Activated T-helper 17 cell treated with anti-CD3 and anti-CD28 coated beads, Interleukin-2, amount 50 U/mL, for 72 hours (primary cell): ENCODE measurements at places on chromosomes 16 and 17.
A peak's percentile ranks its signal among the peaks of the same experiment; 100 is the strongest.

DNA sequence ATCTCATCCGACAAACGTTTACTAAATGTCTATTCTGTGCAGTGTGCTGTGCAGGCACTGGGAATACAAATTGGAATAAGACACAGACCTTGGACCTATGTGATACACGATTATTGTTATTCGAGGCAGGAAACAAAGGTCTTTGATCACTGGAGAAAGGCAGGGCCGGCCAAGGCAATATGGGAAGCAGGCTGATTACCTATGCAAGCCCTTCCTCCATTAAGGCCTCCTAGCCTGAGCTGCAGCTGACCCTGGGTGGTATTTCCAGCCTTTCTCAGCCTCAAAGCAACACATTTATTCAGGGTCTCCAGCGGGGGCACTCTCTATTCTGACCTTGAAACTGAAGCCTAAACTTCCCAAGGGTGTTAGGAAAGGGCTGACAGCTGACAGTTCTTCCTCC, 13.4 kb downstream of the ST6GALNAC1 start:
- ATAC-seq = no peak

DNA sequence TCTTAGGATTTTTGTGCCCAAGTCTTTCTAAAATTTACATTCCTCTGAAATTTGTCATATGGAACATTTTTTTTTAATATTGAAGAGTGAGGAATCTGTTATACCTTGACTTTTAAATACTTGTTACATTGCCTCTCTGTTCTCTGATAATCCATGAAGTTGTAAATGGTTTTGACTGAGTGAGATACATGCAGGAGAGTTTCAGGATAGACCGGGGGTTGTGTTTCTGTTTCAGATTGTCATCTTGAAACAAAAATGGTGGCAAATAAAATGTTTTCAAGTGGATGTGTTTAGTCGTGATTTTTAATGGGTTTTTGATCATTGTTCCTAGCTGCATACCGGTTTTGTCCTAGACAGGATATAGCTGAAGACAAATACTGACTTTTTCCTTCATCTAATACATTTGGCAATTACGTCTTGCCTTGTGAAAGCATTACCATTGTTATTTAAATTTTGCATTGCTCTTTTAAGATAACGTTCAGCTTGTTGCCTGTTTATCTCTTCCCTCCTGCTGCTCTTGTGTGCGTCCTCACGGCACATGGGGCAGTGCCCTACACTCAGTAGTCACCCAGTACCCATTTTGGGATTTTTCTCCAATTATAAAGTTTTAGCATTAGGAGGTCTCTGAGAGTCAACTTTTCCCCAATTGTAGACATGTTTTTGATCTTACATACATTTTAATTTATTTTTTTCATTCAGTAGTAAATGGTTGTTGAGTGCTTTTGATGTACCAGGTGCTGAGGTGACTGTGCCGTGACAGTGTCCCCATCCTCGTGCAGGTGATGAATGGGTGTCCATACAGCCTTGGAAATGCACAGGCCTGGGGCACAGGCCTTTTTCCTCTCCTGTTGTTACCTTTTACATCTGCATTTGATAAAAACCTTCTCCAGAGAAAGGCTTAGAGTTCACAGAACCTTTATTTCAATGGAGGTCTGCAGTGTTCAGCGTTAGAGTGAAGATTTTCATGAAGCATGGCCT, 169.9 kb downstream of the MSI2 start:
- ATAC-seq = peak; percentile 58

GRCh38 chr16:74558873-74559272, 48.0 kb downstream of the GLG1 start:
- no peak for ATAC-seq

DNA sequence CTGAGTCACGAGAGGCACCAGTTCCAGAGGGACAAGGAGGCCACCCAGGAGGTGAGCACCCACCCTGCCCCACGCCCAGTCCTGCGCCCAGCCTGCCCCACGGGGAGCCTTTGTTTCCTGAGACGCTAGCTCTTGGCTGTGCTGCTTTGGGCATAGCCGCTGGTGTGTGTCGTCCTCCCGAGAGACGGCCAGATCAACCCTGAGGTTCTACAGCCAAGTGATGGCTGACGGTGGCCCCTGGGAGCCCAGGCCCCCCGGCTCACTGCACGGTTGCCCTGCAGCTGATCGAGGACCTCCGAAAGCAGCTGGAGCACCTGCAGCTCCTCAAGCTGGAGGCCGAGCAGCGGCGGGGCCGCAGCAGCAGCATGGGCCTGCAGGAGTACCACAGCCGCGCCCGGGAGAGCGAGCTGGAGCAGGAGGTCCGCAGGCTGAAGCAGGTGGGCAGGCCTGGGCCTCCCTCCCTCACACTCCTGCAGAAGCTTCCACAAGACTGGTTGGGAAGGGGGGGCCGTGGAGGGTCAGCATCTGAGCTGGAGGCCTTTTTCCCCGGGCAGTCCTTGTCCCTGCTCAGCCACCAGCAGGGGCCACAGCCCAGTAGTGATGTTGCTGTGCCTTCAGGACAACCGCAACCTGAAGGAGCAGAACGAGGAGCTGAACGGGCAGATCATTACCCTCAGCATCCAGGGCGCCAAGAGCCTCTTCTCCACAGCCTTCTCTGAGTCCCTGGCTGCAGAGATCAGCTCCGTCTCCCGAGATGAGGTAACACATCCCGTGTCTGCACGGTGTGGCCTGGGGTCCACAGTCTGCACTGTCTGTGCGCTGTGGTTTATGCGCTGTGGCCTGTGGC, 7.4 kb upstream of the CAPN15 start:
- no peak for ATAC-seq

DNA sequence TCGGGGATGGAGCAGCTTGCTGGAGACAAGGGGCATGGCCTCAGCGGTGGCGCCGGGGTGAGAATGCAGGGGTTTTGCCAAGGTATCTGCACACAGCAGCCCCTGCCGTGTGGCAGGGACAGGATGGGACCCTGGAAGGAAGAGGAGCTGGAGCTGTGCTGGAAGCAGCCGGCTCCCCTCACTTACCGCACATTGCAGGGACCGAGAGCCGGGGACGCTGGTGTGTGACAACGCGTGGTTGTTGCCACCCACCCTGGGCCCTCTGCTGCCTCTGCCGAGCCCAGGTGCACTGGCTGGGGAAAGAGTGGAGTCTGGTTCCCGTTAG, 3.0 kb downstream of the NUBP2 start:
- ATAC-seq = no peak

GRCh38 chr16:77359065-77359502, 75.8 kb downstream of the ADAMTS18 start:
- no peak for ATAC-seq

DNA sequence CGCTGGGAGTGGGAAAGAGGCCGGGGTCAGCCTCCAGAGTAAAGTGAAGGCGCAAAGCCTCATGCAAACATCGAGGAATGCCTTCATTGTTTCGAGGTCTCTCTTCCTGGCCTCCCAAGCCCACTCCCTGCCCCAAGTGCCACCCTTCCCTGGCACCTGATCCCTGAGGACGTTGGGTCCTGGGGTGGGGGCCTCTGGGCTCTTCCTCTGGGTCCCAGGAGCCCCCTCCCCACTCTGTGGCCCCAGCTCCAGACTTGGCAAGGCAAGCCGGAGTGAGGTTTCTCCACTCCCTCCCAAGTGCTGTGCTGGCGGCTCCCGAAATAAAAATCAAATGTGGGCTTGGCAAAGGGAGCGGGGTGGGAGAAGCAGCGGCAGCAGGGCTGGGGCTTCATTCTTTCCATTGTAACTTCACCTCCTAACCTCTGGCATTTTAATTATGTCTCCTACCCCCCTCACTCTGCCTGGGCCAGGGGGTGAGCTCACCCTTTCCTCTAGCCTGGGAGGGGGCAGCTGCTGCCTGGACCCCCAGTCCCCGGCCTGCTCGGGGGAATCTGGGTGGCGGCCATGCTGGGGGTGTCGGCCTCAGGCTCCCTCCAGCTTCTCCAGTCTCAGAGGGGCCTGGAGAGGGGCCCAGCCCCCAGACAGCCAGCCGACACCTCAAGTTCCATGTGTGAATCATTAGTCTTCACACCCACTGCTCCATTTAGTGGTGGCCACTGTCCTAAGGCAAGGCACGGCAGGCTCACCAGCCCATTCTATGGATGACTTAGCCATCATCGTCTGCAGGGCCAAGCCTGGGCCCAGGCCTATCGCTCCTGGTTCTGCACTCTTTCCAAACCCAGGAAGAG, 14.6 kb upstream of the TMEM92 start:
- ATAC-seq = no peak

GRCh38 chr17:71802663-71803062, 318.2 kb upstream of the SOX9 start:
- no peak for ATAC-seq

- ATAC-seq = peak; percentile 54
Measured at GRCh38 chr16:72501739-72502593, 330.0 kb upstream of the PMFBP1 start.

GRCh38 chr16:53881371-53881770, 177.4 kb downstream of the FTO start:
- no peak for ATAC-seq

GRCh38 chr16:56389554-56389953, 35.8 kb downstream of the AMFR start:
- no peak for ATAC-seq

DNA sequence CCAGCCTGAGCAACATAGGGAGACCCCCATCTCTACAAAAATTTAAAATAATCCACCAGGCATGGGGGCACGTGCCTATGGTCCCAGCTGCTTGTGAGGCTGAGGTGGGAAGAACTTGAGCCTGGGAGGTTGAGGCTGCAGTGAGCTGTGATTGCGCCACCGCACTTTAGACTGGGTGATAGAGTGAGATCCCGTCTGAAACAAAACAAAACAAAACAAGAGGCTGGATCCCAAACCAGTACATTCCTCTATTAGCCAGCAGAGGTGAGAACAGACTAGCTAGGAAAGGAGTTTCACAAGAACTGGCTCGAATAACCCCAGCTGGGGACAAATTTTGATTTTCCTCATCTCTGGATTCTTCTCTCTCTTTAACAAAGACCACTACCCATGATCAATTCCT, 366.7 kb upstream of the ZFHX3 start:
- no peak for ATAC-seq

DNA sequence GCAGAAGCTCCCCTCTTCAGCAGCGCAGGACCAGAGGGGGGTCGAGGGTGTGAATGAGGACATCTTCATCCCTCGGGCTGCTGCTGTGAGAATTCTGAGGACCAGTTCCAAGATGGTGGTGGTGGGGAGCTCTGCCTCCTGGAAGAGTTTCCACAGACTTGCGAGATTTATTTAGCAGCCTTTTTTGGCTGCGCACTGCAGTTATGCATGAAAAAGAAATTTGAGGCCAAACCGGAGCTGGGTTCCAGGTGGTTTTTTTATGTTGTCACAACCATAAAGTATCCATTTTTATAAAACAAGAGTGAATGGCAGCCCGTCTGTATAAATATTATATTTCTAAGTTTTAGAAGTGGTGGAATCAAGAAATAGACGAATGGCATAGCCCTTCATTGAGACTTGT, 76.9 kb upstream of the CLEC18A start:
- no peak for ATAC-seq
